Stimulated activated CD8-positive, alpha-beta memory T cell treated with anti-CD3 and anti-CD28 coated beads, Interleukin-4, amount 100 ng/mL, for 1 hour (primary cell): ENCODE measurements at places on chromosomes 5 and 9.
A peak's percentile ranks its signal among the peaks of the same experiment; 100 is the strongest.

DNA sequence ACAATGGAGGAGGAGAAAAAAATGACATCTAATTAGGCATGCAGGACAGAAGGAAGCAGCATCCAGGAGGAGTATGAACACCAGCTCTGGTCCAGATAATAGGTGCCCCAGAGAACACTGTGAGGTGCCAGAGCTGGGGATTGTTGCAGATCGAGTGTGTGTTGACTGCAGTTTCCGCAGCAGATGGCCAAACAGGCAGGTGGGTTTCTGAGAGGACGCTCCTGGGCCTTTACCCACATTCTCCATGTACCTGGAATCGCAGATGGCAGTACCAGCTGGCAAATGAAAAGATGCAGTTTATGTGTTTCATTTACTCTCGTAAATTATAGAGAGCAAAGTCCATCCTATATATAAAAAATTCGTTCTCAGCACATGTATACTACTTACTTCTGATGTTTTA, 182.2 kb upstream of the ISL1 start:
- DNase-seq: no peak

- no peak for DNase-seq
Observed at GRCh38 chr9:89014153-89014552, 22.9 kb downstream of the S1PR3 start.

- no peak for DNase-seq
Observed at GRCh38 chr5:170818232-170818631, 34.7 kb downstream of the GABRP start.

DNA sequence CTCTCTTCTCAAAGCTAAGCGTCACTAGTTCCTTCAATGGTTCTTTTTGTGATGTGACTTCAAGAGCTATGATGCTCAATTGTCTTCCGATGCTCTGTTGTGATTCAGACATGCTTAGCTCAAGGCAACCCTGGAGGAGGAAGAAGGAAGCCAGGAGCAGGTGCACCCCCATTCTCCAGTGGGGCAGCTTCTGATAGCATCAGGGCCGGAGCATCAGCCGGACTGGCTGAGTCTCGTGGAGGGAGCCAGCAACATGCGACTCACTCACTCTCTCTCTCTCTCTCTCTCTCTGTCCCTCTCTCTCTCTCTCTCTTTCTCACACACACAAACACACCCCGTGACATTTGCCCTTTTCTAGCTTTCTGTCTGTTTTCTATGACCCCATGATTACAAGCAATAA, 140.2 kb downstream of the HSD17B3 start:
- DNase-seq: no peak

DNA sequence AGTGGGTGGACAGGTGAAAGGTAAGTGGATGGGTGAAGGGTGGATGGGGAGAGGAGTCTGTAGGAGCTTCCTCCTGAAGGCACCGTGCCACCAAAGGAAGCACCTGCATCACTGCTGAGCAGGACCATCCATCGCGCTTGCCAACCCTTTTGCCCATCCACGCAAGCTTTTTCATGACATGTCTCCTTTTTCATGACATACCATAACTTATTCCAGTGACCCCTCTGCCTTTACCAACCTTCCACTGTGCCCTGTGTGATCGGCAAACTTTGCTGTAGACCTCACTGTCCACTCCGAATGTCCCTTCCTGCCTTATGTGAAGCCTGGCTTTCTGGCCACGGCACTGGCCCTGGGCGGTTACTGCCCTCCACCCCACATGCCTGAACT, 13.4 kb downstream of the FLT4 start:
- DNase-seq: no peak

DNA sequence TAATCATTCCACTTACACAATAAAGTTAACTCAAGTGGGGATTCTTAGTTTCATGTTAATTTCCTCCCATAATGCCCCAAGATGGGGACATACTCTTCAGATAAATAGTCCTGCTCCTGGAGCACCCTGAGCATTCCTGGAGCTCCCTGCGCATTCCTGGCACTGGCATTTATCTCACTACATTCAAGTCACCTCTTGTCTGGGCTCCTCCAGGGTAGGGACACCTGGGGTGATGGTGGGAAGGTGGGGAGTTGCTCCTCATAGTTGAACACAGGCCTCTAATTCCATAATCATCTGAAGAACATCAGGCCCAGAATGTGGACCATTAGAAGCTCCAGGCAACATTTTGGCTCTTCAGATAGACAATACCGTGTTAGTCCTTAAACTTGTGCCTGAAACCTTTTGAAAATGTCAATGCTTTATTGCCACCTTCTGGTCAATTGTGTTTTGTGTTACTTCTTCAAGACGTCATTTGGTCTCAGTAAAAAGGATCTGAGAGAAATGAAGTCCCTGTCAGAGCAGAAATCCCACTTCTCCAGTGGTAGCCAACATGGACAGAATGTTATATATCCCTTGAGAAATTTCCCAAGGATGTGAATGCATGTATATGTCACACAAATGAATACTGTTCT, 14.2 kb upstream of the AGGF1 start:
- DNase-seq: no peak

DNA sequence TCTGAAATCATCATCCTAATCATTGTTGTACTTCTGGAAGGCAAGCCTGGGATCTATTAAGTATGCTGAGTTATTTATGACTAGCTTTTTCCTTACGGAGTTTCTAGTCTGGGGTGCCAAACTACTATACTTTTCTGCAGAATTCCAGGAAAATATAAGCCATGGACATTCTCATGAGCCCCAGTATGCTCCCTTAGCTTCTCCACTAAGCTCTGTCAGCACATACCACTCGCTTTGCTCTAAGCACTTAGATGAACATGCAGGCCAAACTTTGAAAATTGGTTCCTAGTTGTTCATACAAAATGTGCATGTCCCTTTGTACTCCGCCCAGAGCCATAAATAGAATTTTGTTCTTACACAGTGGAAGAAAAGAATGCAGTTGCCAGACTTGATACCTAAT, 284.6 kb downstream of the ARRDC3 start:
- no peak for DNase-seq

DNA sequence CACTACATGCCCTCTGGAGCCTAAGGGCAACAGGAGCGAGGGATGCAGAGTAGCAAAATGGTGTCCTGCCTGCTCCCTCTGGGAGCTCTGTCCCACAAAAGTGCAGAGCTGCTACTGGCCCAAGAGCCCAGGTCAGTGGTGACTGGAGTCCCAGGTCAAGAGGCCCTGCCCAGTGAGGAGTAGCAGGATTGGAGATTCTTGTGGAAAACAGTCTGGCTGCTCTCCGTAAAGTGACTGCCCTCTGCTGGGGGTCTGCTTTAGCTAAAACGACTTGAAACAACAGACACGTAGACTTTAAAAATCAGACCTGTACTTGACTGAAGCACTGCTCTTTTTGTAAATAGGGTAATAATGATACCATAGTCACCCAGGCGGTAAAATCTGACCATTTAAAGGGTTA, 917.0 kb downstream of the MAT2B start:
- DNase-seq: no peak

GRCh38 chr5:122727112-122727541, 47.8 kb upstream of the SNX2 start:
- DNase-seq: no peak

- no peak for DNase-seq
Observed at GRCh38 chr9:77957652-77958051, 74.0 kb downstream of the GNAQ start.

DNA sequence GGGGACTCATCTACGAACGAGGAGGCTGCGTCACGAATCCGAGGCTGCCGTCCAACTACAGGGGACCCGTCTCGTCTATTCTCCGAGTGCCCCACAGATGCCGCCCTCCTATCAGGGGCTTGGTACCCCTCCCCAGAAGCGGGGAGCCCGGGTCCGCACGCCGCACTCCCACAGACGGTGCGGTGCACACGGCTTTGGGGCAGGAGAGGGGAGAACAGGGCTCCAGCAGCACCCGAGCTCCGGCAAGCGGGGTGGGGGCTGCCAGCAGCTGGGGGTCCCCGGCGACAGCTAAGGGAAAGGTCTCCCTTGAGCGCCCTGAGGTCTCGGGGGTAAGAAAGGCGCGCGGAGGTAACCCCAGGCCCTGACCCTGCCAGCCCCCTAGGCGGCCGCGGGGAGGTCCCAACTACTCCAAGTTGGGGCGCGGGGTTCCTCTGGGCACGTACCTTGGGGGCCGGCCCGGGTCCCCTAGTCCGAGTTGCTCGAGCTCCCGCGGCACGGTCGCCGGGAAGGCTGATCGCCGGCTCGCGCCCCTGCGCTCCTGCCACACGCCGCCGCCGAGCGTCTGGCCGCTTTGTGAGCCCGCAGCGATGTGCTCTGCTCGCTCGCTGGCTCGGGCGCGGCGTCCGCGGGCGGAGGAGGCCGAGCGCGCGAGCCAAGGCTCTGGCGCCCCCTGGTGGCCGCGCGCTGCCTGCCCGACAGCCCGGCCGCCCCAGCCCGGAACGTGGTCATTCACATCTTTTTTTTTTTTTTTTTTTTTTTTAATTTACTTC, at the start of gene SPOCK1:
Gene SPOCK1, minus strand, starts transcription at position 591 of the 770 bp plus-strand sequence.
- DNase-seq: no peak

DNA sequence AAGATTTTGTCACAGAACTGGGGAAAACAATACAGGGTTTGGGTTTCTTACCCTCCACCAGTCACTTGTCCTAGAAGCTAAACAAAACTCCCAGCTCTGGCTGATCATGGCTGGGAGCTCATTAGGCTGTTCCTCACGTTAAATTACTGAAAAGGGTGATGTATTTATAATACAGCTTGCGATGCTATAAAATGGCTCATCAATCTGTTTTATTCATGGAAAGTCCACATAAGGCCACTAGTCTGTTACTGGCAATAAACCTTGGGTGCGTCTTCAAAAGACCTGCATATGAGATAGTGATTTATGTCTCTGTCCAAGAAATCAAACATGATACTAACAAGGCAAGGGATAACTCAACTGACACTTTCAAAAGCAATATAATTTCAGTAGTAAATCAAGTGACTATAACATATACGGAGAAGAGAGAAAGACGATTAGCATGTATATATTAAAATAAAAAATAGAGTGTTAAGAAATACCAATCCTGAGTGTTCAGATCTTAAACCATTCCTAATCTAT, 219.0 kb downstream of the BNC2 start:
- no peak for DNase-seq

DNA sequence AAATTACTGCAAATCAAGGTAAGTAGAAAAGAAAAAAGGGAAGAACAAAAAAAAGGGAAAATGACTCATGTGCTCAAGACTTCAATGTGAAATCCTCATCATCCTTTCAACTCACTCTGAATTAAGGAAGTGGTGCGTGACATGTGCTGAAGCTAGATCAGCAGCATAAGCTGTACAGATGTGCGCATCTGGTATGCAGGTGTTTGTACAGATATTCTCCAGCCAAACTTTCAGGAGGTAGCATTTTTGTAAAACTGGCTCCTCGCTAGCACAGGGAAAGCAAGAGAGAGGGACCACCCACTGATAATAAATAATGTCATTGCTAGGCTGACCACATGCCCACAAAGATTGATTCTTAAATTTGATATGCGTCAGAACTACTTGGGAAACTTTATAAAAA, 253.9 kb upstream of the RGMB start:
- no peak for DNase-seq

GRCh38 chr9:101372327-101373118, 12.3 kb downstream of the BAAT start:
- DNase-seq: no peak

DNA sequence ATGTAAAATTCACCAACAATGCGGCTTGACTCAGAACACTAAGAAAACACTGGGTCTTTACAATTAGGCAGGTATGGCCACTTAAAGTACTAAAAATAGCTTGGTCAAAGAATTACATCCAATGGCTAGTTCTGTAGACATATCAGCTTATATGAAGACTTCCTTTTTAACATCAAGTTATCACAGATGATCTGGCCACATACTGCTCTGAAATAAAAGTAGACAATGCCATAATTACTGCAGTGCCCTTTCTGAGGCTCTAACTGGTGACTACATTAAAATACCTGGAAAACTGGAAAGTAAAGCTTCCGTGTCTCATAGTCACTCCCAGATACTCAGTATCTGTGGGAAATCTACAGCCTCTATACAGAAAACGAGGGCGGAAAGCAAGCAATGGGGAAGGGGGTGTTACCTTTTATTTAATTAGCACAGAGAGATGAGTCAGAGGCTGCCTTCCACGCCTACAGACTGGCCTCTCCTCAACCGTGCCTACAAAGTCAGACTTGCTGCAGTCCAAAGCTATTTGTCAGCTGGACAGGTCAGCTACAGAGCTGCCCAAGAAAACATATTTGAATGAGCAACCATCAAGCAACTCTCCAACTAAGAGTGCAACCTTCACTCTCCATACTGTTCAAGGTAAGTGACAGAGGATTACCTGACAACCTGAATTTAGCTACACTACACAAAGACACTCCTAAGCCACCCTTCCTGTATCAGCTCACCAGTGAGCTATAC, 8.7 kb downstream of the SERINC5 start:
- DNase-seq: no peak

DNA sequence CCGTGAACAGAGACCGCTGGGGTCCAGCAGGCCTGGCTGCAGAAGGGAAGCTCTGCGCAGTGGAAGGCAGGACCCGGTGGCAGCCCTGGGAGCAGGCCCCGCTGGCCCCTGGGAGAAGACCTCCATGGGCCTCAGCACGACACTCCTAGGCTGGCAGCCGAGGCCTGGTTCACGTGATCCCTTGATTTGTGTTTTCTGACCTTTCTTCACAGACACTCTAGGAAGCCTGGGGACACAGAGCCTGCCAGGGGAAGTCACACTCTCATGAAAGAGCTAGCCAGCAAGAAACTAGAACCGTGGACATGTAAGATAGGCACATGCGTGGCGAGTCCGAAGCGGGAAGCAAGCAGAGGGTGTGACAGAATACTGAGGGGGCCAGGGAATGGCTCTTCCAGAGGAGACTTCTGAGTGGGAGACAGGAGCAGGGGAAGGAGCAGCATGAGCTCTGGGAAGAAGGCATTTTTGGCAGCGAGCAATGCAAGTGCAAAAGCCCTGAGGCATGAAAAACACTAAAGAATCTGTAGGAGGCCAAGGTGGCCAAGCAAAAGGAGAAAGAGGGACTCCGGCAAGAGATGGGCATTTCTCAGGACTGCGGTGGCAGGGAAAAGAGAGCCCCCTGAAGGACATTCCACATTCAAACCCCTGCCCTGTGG, 26.6 kb upstream of the IL17B start:
- DNase-seq: no peak

DNA sequence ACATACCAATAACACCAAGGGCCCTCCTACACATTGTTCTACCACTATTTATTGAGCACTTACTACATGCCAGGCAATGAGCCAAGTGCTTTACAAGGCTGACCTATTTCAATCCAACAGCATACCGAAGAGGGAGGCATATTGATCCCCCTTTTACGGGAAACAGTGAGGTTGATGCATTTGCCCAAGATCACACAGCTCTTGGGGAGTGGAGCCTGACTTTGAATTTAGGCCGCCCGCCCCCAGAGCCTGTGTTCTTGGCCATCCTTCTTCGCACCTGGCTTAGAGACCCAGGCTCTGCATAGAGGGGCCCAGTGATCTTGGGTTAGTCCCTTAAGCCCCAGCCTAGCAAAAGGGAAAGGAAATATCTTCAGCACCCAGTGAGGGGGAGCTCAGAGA, 158.1 kb upstream of the IER5L start:
- DNase-seq: no peak

GRCh38 chr5:181191526-181192336, 13.3 kb downstream of the TRIM7 start:
- DNase-seq: peak; percentile 93

GRCh38 chr9:91151718-91152095, 210.0 kb downstream of the AUH start:
- DNase-seq: no peak
